ENCODE measurements at places on chromosomes 6 and 20. TPM values are rescaled to one million over a fixed set of nuclear protein-coding genes. Genes with fewer than 3 reads are reported as not detected.

Gene SCRT2
- not detected for total RNA-seq

Gene PTGIS
- 33.8 TPM for total RNA-seq

Gene TXLNB
- total RNA-seq: 0.25 TPM

Gene PTCHD4
- 2.0 TPM for total RNA-seq

Gene FHL5
- total RNA-seq: 0.06 TPM

Gene GTSF1L
- not detected for total RNA-seq

Gene SLC35F1
- total RNA-seq: not detected

Gene CFAP61
- not detected for total RNA-seq

Gene TPBG
- 41.9 TPM for total RNA-seq

Gene SEMG1
- total RNA-seq: not detected

Gene SIRPA
- 21.4 TPM for total RNA-seq

Gene CDKAL1
- 5.7 TPM for total RNA-seq

Gene BMP7
- not detected for total RNA-seq

Gene SNAP91
- not detected for total RNA-seq

Gene NKAPL
- 1.1 TPM for total RNA-seq

Gene HNF4A
- total RNA-seq: not detected

Gene CALHM6
- total RNA-seq: 2.8 TPM

Gene SPAG4
- 8.9 TPM for total RNA-seq

Gene NPEPL1
- total RNA-seq: 25.0 TPM

Gene ARMH2
- not detected for total RNA-seq

Gene BPHL
- total RNA-seq: 12.0 TPM

Gene MEP1A
- total RNA-seq: not detected

Gene TMC2
- not detected for total RNA-seq

Measured in cardiac ventricle fibroblast (primary cell).